ENCODE measurements at places on chromosomes 2 and 18. TPM values are rescaled to one million over a fixed set of nuclear protein-coding genes. Genes with fewer than 3 reads are reported as not detected.

GRCh38 chr2:22002066-22002465 is 878.3 kb downstream of the TDRD15 start:
- no peak for DNase-seq

DNA sequence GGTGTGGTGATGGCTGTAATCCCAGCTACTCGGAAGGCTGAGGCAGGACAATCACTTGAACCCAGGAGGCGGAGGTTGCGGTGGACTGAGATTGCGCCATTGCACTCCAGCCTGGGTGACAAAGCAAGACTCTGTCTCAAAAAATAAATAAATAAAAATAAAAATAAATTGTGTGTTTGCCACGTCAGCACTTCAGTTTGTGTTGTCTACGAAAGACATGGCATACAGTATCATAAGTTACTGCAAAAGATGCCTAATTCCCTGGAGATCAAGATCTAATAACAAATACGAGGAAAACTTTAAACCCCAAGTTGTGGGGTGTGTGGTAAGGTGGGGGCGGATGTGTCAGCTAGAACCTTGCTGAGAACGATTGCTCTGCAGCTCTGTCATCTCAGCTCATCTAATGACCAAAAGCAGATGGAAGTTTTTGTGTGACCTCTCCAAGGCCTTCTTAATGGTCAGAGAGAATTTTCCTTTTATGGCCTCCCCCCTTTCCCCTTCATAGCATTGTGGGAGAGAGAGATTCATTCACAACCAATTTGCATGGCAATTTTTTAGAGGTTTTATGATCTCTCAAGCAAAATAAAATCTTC is 11.3 kb downstream of the NPAS2 start:
- no peak for DNase-seq

Gene UBR3
- 46.1 TPM for total RNA-seq

Gene ANKRD39
- 14.5 TPM for total RNA-seq

Gene SGPP2
- 0.42 TPM for total RNA-seq

Gene FOXD4L1
- total RNA-seq: 0.42 TPM

Gene COL4A3
- total RNA-seq: 1.9 TPM

Gene ZNF385B
- total RNA-seq: 4.9 TPM

- no peak for DNase-seq
These were observed 6.3 kb upstream of the EN1 start for GRCh38 chr2:118853651-118854291.
